CD4-positive, alpha-beta T cell treated with Interleukin-17A for 4 hours (primary cell): ENCODE measurements at places on chromosomes 3 and 15.

DNA sequence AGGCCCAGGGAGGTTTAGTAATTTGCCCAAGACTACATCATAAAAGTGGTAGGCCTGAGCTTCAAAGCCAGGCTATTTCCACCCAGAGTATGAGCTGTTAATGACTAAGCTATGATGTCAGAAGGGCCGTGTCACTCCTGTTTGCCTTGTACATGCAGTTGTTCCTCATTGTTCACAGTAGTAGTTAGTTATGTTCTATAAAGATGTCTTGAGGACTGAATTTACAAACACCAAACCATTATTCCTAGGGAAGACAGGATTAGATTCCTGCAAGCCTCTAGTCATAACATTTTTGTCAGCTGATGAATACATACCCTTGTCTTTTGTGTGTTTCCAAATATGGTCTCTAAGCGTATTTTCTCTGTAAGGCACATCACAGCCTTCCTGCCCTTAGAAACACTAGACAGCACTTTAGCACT is 20.9 kb upstream of the LARS2 start:
- DNase-seq, result no peak

- no peak for DNase-seq
These were observed 56.3 kb upstream of the CGNL1 start for GRCh38 chr15:57319919-57320560.

- DNase-seq, result peak; percentile 49
These were observed 63.5 kb upstream of the CLDN18 start for GRCh38 chr3:137946356-137946973.

- DNase-seq, result no peak
These were observed 73.3 kb downstream of the CSNK1G1 start for GRCh38 chr15:64282701-64283100.

DNA sequence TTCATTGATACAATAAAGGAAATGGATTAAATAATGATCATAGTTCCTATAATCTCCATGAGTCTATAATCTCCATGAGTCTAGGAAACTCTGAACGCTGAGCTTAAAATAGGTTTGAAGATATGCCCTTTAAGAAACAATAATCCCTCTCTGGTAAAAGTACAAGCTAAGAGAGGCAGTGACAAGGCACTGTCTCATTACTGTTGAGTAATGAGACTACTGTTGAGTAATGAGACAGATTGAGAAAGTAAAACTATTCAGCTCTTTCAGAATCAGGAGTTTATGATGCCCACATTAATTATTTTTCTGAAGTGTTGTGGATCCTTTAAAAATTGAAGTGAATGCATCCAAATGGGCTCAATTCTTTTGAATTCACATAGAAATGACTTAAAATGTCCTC is 235.5 kb upstream of the THRB start:
- DNase-seq, result no peak

GRCh38 chr15:80790236-80790635 is 11.1 kb downstream of the CEMIP start:
- DNase-seq, result no peak

- no peak for DNase-seq
These were observed 30.4 kb downstream of the ATG3 start for GRCh38 chr3:112531358-112531781.

- DNase-seq, result no peak
These were observed 139.1 kb upstream of the LRIG1 start for GRCh38 chr3:66639809-66640356.

DNA sequence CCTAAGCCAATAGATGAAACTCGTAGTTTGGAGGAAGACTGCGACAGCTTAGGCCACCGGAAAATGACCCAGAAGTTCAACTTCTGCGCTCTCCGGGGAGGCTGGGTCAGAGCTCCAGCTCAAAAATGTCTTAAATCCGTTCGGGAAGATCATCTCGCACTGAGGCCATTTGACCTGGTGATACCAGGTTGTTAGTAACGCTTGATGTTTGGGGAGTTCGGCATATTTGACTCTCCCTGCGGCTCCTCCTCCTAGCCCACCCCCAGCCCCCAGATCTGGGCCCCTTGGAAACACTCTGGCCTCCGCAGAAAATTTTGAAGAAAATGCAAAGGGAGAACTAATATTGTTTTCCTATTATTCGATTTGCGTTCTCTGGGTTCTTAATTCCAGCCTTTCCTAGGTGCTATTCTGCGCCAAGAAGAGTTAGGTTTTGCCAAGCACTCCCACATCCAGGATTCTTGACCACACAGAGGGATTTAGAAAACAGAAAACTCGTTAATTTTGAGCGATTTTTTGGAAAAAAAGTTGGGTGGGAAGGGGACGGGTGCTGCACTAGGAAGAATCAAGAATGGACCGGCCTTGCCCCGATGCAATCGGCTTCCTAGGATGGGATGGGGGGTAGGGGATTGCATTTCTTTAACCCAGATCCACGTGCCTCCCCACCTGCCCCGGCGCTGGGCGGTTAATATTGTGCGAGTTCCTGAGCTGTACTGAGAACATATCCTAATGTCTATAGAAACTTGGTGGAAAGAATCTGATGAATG is 50.0 kb downstream of the ZIC4 start:
- no peak for DNase-seq

GRCh38 chr3:16841904-16842271 is 42.9 kb upstream of the PLCL2 start:
- peak; percentile 51 for DNase-seq

DNA sequence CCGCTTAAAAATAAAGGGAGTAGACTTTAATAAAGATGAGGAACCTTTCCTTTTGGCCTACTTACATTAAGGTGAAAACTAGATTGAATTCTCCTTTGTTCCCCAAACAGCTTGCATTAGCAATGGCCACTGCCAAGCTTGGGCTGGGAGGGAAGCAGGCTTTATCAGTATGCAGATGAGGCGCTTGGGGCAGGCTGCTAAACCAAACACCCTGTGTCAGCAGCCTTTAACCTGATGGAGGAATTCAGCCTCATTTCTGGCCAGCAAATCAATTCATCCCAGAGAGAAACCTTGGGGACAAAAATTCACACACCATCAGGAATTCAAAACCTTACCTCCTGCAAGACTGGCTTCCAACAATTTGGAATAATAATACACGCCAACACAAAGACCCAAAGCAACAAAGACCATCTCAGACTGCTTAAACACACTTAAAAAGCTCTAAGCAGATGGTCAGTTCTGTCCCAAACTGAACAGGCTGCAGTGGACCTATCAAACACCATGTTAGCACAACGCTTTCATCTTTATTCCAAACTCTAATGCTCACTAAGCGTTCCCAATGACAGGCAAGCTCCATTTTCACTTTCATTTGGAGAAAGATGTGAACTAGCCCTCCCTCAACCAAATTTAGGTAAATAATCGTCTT is 255.1 kb upstream of the CMC1 start:
- no peak for DNase-seq

DNA sequence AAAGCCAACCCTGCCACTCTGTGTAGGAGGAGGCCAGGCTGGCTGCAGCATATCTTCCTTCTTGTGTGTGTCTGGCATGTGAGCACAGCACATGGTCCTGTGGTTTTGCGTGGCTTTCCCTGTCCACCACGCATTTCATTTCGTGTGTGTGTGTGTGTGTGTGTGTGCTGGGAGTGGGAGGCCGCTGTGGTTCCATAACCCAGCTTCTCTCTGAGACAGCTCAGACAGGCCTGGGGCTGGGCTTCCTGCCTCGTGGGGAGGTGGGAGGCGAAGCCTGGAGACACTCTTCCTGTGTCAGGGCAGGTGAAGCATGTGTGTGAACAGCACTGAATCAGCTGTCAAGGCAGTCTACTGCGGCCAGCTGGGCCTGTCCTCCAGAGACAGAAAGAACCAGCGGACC is 16.0 kb upstream of the MRPS22 start:
- peak; percentile 13 for DNase-seq

- DNase-seq, result peak; percentile 64
These were observed 43.9 kb upstream of the PLXND1 start for GRCh38 chr3:129650256-129650872.

DNA sequence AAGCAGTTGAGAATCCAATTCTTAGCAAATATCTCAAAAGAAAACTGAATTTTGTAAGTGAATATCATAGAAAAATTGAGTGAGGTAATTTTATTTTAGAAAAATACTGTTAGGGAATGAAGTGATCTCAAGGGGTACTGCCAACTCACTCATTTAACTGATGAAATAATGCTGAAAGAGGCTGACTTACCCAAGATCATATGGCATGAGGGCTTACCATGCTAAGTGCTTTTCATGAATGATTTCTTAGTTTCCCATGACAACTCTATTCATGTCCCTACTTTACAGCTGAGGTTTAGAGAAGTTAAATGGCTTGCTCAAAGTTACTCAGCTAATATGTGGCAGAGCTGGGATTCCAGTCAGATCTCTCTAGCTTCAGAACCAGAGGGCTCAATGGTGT is 30.6 kb downstream of the CCDC14 start:
- no peak for DNase-seq

GRCh38 chr3:10929978-10930665 is 62.4 kb upstream of the SLC6A1 start:
- no peak for DNase-seq

- DNase-seq, result no peak
These were observed 1.6 kb downstream of the CCR9 start for GRCh38 chr3:45887759-45888511.

GRCh38 chr3:2793987-2794386 is 316.2 kb downstream of the IL5RA start:
- DNase-seq, result no peak

- DNase-seq, result no peak
These were observed 81.5 kb upstream of the CDIN1 start for GRCh38 chr15:36497901-36498300.

- DNase-seq, result no peak
These were observed 63.7 kb downstream of the WHAMM start for GRCh38 chr15:82873000-82873680.

GRCh38 chr3:70006089-70006488 is 6.6 kb downstream of the SAMMSON start:
- no peak for DNase-seq

- DNase-seq, result no peak
These were observed 23.6 kb upstream of the FMN1 start for GRCh38 chr15:33218071-33218491.

DNA sequence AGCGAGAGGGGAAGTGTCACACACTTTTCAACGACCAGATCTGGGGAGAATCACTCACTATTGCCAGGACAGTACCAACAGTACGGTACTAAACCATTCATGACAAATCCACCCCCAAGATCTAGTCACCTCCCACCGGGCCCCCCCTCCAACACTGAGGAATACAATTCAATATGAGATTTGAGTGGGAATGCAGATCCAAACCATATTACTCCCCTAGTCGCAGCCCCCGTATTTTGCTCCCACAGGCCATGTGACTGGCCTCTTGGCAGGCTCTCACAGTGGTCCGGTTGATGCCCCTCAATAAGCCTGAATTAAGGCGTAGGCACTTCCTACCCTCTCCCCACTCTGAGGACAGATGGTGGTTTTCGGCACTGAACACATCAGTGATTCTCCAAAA is 45.4 kb upstream of the PYDC2 start:
- DNase-seq, result no peak

GRCh38 chr15:95091444-95091843 is 860.1 kb downstream of the MCTP2 start:
- DNase-seq, result no peak

- DNase-seq, result no peak
These were observed 80.8 kb upstream of the SKOR1 start for GRCh38 chr15:67744331-67745072.

DNA sequence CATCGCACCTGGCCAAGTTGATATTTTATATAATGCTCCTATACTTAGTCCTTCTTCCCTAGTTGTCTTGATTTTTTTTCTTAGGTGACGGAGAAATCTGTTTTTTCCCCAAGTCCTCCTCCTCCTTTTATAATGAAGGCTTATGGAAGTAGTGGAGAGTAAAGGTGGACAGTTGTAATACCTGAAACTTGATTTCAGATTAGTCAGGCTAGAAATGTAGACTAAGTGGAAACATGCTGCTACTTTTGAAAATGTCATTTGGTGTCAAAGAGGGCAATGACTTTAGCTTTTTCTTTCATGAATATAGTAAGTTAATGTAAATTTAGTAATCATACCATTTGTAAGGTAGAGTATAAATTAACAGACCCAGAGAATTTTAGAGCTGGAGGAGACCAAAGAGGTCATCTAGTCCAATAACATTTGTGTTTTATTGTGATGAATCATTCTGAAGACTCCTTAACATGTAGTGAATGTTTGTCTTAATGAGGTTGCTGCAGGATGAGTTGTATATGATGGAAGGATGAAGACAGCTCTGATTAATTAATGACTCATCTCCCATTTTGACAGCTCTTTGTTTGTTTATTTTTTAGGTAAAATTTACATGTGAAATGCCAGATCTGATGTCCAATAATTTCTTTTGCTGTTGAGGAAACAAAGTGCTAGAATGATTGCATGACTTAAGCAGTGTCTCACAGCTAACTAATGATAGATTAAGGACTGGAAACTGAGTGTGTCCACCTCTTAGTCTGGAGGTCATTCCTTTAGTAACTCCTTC is 8.7 kb downstream of the CTDSPL2 start:
- no peak for DNase-seq

DNA sequence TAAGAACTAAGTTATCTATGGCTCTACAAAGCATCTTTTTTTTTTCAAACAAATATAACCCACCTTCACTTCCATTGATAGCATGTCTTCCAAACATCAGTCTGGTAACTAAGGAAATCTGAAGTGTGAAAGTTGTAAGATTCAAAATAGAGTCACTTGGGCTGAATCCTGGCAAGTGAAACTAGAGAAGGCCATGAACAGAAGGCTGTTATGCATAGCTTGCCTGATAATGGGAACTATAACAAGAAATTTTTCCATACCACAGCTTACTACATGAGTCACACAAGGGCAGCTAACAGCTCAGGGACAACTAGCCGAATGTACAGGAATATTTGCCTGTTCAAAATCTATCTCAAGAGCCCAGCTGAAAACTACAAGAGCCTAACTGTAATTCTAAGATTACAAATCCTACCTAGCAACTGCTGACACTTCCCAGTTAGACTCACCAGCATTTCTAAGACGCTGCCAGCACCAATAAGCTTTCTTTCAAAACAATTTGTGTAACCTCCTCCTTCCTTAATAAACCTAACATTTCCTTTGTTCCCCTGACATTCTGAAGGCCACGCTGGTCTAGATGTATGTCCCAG is 1066.5 kb downstream of the PLOD2 start:
- DNase-seq, result no peak

GRCh38 chr3:77040216-77040615 is 317 bp downstream of the ROBO2 start:
- DNase-seq, result no peak

DNA sequence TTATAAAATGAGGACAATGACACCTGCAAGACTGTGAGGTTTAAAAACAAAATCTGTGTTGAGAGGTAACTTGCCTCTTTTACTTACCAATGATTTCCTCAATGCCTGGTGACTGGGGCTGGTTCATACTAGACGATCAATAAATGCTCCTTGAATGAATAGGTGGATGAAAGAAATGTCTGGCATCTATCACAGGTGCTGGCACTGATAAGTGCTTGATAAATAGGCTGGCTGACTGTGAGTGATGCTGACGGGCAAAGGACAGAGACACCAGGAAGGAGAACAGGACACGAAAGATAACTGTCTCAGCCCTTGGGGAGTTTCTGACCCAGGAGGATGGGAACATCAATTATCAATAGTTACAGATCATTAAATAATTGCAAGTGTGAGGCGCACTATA is 31.9 kb downstream of the RBP2 start:
- DNase-seq, result no peak
